ENCODE measurements at places on chromosomes 3 and 15.

- no peak for DNase-seq
These were observed 40.7 kb downstream of the MYRIP start for GRCh38 chr3:39849992-39850715.

- no peak for DNase-seq
These were observed 508 bp downstream of the GORASP1 start for GRCh38 chr3:39106851-39107387.

GRCh38 chr3:52892625-52893311 is 4.6 kb downstream of the STIMATE start:
- DNase-seq = no peak

DNA sequence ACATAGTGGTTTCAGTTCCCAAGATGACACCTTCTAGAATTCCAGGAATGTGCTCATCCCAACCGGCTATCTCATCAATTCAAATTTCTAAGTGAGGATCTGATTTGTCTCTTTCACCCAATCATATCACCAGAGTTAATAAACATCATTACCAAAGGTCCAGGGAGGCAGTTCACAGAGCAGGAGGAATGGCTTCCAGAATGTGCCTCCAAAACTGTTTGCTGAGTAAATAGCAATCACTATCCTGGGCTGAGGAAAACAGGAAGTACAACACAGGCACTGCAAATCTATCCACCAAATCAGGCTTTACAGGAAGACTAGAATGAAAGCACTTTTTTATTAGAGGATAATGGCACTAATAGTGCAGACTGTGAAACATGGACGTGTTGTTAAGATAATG is 61.5 kb downstream of the OSBPL10 start:
- DNase-seq = no peak

DNA sequence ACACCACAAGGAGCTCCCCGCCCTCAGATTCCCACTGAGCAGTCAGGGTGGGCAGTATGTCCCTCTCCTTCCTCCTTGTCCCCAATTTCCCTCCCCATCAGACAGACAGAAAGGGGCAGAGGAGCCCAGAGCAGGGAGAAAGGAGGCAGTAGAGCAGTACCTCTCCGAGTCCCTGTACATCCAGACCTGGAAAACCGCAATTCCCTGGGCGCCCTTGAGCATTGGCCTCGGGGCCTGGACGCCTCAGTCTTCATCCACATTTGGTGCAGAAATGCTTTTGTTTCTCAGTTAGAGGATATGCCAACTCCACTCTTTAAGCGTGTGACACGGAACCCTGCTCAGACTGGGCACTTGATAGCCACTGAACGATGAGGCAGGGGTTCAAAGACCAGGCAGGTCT is 5.9 kb downstream of the ISG20 start:
- no peak for DNase-seq

GRCh38 chr3:85303156-85303555 is 344.4 kb downstream of the CADM2 start:
- DNase-seq = no peak

- DNase-seq = no peak
These were observed 12.8 kb downstream of the WDR48 start for GRCh38 chr3:39064646-39065045.

DNA sequence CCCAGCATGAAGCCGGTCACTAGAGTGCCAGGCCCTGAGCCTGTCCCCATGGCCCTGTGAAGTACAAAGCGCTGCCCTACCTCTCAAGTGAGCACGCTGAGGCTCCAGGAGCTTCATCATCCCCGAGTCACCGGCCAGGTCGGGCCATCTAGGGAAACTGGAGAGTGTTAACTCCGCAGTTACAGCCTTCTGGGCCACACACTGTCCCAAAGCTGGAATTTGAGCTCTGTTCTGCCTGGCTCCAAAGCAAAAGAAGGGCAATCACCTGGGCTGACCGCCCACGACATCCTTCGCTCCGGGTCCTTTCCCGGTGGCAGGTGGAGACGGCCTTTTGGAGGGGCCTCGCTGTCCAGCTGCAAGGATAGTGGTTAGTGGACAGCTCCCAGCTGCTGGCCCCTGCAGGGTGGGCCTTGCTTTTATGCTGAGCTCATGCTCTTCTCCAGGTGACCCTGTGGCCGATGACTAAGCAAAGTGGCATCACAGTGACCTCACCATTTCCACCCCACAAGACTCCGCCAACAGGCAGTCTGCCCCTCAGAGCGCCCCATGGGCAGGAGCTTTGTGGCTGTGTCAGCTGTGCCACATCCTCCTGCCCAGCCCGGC is 3.5 kb upstream of the MUC4 start:
- DNase-seq = no peak

DNA sequence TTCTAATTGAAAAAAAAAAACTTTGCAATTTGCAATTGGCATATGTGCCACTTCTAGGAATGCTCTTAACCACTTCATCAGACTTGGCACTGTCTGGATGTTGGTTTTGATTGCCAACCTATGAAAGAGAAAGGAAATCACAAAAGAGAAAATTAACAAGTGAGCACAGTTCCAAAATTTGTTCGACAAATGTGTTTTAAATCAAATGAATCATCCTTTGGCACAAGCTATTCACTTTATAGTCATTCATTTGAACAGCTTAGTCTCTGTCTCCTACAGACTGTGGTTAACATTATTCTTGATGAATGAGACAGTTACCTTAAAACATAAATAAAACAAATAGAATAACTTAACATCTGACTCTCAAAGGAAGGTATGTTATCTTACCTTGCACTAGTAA is 265.0 kb downstream of the EPHA3 start:
- no peak for DNase-seq

Measured in NCI-H2171 treated with DMSO at 0.1 percent for 48 hours (cell line).